Activated CD4-positive, alpha-beta T cell treated with anti-CD3 and anti-CD28 coated beads for 24 hours (primary cell): ENCODE measurements at places on chromosomes 3 and 15.

DNA sequence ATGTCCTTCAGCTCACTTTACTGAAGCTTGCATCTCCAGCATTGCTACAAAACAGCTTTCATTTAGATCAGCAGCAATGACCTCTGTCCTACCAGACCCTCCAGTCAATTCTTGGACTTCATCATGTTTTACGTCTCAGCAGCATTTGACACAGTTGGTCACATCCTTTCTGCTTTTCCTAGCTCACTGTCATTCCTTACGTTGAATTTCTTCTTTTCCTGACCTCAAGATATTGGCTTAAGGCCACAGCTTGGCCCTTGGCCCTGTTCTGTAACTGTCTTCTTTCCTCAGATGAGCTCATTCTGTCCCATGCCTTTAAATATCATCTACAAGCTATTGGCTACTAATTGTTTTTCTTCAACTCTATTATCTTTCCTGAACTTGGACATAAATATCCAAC, 576.2 kb upstream of the KCNMB2 start:
- DNase-seq, result no peak

DNA sequence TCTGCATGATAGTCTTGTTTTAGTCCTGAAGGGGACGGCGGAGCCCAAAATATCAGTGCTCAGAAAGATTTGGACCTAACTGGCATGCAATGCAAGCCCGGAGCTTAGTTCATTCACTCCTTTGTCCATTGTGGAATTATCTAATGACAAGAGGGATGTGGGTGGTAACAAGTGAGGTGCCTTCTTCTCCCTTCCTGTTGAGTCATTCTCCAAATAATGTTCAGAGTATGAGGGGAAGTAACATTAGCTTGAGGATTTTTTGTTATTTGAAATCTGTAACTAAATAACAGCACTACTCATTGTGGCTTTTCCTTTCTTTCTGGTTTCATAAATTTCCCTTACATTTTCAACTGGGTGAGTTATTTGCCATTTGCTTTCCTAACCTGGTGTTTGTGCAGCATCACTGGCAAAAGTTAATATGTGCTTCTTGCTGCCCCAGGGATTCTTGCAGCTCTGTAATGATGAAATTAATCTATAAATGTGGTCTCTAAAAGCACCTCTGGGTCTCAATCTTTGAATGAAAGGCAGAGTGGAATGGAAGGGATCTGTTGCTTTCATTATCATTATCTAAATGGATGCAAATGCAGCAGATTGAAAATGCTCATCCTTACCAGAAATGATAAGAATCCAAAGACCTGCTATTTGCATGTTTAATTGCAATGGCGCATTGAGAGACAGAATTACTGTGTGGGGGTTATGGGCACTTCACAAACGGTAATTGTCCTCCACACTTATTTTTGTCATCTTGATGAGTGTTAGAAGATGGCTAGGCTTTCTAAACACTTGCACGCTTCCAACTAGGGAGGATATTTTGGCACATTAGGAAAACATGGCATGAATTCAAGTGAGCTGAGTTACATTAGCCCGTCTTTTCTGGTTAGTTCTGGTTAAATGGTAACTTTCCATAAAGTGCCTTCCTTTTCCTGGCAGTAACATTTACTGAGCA, 89.9 kb upstream of the MITF start:
- no peak for DNase-seq

DNA sequence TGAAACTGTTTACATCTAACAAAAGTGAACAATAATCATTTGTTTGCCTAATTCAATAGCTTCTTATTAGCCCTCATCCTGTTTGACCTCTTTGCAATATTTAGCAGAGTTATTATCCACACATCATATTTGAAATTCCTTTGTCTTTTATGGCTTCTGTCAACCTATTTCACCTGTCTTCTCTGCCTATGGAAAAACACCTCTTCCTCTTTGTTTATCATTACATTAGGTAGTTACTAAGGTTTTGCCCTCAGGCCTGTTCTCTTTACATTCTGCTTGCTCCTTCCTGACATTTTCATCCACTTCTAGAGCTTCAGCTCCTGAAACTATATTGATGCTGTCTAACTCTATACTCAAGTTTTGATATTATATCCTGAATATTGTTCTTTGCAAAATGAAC, 183.0 kb downstream of the SUCNR1 start:
- DNase-seq, result no peak

DNA sequence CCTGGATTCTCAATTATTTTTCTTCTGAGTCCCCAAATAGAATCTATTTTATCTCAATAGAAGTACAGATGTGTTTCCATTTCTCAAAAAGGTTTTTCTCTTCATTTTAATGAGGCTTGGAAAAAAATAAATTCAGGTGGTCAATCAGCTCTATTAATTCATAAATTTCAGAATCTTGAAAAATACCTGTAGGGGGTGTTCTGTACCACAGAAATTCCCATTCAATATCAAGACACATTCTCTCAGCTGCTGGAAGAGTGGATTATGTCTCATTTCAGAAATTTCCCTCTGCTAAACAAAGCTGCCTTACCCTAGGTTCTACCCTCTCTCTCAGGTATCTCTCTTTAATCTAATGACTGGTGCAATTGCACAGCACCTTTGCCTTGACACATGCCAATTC, 1121.2 kb downstream of the SI start:
- no peak for DNase-seq

DNA sequence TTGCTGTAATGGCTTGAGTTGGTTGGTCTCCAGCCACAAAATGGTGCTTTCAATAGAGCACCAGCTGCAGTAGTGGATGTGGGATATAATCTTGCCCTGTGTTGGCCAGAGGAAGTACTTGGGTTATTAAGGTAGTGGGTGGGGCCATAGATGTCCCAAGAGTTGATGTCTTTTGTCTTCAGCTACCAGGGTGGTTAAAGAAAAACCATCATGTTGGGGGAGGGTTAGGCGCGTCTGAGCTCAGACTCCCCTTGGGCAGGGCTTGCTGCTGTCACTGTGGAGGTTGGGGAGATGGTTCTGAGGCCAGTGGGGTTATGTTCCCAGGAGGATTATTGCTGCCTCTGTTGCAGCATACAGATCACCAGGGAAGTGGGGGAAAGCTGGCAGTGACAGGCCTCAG, 46.9 kb upstream of the GADL1 start:
- DNase-seq, result no peak

GRCh38 chr3:152508705-152509104, 240.0 kb downstream of the MBNL1 start:
- no peak for DNase-seq

- no peak for DNase-seq
These were observed 27.2 kb downstream of the FEM1B start for GRCh38 chr15:68304589-68305337.

GRCh38 chr15:76718863-76719262, 186.3 kb downstream of the SCAPER start:
- DNase-seq, result no peak

DNA sequence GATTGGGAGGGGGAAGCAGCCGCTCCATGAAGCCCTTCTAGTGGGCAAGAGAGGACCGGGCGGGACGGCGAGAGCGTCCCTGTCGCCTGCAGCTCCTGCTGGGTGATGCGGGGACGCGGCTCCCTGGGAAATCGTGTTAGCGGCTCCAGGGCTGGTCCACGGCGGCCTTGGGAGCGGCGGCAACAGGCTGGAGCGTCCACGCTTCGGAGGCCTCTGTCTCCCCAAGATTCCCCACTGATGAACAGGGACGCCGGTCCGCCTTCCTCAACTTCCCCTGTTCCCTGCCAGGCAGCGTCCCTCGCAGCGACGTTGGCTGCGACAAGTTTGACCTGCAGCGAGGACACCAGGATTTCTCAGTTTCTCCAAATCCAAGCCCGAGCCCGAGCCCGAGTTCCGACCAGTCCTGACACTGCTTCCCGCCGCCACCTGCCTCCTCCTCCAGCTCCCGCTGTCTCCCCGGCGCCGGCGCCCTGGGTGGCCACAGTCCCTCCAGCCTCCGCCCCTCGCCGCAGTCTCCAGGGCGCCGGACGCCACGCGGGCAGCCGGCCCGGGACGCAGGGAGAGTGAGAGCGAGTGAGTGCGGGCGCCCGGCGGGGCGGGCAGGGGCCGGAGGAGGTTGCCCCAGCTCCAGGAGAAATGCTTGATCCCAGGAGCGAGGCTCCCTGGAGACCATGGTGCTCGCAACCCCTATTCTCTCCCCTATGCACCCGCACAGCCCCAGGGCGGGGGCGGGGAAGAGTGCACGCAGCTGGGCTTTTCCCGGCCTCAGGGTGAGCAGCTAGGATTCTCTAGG, 78.1 kb upstream of the RNF7 start:
- no peak for DNase-seq

DNA sequence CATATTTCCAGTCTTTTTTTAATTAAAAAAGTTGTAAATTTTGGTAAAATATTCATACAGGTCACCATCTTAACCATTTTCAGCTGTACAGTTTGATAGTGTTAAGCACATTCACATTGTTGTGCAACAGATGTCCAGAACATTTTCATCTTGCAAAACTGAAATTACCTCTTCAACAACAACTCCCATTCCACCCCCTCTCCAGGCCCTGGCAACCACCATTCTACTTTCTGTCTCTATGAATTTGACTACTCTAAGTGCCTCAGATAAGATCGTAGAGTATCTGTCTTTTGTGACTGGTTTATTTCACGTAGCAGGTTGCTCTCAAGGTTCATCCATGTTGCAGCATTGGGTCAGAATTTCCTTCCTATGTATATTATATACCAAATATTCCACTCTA, 76.0 kb downstream of the SLCO3A1 start:
- DNase-seq, result no peak

DNA sequence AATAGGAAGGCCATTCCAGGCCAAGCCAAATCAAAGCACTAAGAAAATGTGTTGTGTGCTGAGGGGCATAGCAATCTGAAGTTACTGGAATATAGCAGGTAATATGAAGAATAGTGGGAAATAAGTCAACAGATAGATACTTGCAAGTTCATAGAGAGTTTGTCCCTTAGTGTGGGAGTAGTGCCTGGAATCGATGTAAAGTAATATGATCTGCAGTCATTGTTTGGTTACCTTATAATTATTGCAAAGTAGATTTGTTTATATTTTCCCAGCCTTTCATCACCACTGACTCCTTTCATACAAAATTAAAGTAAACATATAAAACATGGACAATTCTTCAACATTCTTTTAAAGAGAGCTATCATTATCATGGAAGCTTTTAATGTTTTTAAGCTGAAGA, 420.9 kb upstream of the NECTIN3 start:
- DNase-seq, result no peak

DNA sequence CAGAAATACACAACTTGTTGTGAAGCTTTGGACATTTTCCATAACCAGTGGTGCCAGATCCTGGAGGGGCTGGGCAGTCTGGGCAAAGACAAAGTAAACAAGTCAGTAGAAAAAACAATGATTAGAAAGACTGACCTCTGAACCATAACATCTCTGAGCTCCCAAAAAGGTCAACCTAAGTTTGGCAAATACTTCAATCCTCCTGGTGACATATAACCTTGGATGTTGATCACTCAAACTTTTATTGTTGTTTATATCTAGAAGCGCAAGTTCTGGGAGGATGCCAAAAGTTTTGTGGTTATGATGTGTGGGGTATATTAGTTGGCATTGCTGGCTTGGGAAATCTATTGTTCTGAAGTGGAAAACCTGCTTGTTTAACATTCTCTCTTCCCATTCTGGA, 257.7 kb downstream of the DIPK2A start:
- DNase-seq, result no peak

DNA sequence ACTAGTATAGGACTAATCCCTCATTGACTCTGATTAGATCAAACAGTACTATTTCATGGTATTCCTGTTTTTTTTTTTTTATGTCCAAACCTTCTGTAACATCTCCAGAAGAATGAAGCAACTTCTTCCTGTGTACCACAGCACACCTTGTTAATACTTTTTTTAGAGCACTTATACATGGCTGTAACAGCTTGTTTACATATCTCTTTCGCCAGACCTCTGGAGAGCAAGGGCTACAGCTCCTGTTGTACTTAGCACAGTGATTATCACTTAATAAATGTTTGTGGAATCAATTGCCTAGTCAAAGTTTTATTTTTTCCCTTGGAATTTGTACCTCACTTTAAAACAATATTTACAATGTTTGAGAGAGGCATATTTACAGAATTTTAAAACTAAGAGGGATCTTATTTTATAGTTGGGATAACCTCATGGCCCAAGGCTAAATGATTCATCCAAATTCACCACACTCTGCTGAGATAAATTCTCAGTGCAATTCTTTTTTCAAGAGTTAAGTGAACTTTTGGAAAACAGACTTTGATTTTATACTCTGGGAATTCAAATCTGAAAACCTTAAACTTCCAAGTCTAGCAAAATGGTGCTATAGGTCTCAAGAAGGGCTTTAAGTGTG, 9.2 kb upstream of the GATM start:
- DNase-seq, result no peak

DNA sequence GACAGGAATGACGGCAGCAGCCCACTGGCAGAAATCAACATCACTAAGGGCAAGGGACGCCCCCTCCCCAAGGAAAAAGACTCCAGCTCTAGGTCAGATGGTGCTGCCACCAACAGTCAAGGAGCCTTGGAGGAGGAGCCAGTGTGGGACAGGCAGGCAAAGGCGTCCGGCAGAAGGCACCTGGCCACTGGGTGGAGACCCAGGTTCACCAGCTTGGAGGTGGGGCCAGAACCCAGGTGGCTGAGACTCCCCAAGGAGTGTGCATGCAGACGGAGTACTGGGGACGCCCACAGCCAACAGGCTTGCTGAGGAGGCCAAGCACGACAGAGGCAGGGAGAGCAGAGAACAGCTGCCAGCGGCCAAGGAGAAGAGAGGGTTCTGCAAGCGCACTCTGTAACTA, 35.2 kb downstream of the PTPN23 start:
- DNase-seq, result no peak

- no peak for DNase-seq
These were observed 1201.8 kb upstream of the EPHA6 start for GRCh38 chr3:95612611-95613010.

GRCh38 chr3:185859294-185859972, 34.6 kb upstream of the IGF2BP2 start:
- DNase-seq, result no peak

DNA sequence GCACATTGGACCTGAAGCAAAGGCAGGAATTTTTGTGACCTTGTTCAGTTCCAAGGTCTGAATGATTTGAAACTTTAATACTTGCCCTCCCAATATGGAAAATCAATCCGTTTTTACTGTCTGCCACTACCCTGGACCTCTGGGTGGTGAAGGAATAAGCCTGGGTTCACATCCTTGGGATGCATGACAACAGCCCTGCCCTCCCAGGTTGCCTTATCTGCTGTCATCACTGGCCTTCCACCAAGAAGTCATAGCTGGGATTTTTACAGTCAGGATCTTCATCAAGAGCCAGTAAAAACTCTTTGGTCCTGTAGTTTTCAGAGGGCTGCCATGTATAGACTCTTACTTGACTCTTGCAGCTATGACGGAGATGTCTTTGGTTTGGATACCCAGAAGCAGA, 128.6 kb downstream of the MYLK start:
- no peak for DNase-seq

DNA sequence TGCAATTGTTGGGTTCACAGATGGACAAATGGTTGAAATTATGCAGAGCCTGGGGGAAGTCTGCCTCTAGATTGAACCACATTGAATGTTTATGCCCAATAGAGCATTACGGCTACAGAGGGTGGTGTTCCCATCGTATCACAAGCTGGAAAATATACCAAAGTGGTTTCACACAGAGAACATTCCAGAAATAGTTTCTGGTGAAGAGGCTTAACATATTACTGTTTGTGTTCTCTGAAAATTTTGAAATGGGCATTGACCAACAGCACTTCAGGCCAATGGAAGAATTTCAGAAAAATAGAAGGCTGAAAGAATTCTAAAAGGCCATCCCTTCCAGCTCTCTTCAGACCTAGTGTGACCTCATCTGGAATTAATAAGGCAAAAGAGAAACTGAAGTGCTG, 203.9 kb downstream of the NEK10 start:
- no peak for DNase-seq

GRCh38 chr3:153032891-153033290, 129.1 kb upstream of the RAP2B start:
- no peak for DNase-seq
